ENCODE measurements at places on chromosomes 2 and 18. TPM values are rescaled to one million over a fixed set of nuclear protein-coding genes. Genes with fewer than 3 reads are reported as not detected.

DNA sequence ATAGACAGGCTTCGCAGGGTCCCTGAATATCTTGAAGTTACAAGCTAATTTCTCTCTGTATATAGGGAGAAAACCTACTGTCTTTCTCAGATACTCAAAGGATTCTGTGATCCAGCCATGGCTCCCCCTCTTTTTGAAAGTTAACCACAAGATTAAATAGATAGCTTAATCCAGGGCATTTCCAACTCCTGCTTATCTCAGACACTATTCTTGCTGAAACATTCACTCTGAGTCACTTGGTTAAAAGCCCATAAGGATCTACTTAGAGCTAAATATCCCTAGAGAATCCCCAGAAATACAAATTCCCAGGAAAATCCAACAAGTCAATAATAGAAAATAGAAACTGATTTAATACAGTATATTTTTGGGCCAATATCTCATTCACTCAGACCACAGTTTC, 179.1 kb upstream of the LYPD1 start:
- DNase-seq, result no peak

GRCh38 chr18:39329496-39330275, 1764.1 kb upstream of the CELF4 start:
- no peak for DNase-seq

DNA sequence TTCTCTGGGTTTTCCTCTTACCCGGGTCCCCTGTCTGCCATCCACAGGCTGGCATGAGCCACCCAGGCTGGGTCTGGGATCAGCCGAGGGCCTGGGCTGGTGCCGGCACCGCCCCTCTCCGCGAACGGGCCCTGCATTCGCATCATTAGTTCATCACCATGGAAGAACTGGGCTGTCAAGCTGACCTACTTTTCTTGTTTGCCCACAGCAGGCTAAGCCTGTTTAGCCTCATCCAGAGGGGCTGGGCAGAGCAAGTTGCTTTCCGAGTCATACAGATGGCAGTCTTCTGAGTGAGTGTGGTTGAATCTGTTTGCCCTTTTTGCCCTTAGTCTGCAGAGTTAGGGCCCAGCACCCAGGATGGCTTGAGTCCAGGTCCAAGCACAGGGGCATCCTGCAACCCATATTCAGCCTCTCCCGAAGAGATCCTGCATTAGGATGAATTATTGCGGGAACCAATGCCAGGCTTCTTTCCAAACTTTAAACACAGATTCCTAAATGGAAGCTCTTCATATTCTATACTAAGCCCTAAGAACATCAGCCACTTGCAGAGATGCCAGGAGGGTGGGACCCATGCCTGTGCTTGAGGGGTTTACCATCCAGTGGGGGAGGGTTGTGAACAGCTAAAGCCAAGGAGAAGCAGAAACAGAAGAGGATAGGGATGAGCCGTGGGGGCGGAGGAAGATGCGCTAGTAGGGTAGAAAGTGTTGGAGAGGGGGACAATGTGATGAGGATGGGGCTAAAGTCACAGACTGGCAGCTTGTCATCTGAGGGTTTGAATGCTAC, 68.0 kb downstream of the NPAS2 start:
- no peak for DNase-seq

DNA sequence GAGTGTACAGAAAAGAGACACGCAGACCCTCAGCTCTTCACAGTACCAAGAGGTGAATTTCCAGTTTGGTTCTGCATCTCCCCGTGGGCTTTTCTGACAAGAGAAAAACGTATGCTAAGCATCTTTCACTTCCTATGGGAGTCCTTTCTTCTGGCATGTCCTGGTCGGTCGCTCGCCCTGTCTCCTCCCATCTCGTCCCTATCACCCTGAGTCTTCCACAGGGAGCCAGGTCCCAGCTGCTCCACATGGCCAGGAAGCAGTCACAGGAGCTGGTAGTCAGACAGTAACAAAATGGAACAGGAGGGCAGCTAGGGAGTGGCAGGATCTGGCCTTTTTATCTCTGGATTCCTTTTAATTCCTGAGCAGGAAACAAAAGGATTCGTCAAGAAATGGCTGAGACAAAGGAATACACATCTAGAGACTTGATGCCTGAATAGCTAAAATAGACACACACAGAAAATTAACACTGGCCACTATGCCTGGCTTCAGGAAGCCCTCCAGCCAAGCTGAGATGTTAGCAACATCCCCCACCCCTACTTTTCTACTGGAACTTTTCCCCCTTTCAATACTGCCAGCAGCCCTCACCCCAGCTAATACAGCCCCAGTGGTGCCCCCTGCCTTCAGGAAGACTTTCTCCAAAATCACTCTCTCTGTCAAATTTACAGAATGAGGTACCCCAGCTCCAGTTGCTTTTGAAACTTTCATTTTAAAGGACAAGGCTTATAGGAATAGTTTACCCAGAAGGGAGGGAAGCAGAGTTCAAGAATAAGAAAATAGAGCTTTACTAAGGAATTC, 136.1 kb downstream of the DNER start:
- no peak for DNase-seq

Gene MAIP1
- 22.2 TPM for total RNA-seq

Gene LAMA3
- 9.4 TPM for total RNA-seq

- DNase-seq, result no peak
Observed at GRCh38 chr2:37125416-37125815, 31.4 kb downstream of the EIF2AK2 start.

Gene ATP8B1
- total RNA-seq, result 21.7 TPM

GRCh38 chr18:77634494-77634893, 384.8 kb downstream of the GALR1 start:
- no peak for DNase-seq

GRCh38 chr2:36607947-36608346, 10.0 kb upstream of the FEZ2 start:
- no peak for DNase-seq

- DNase-seq, result no peak
Observed at GRCh38 chr2:107137706-107138105, 251.7 kb upstream of the ST6GAL2 start.

DNA sequence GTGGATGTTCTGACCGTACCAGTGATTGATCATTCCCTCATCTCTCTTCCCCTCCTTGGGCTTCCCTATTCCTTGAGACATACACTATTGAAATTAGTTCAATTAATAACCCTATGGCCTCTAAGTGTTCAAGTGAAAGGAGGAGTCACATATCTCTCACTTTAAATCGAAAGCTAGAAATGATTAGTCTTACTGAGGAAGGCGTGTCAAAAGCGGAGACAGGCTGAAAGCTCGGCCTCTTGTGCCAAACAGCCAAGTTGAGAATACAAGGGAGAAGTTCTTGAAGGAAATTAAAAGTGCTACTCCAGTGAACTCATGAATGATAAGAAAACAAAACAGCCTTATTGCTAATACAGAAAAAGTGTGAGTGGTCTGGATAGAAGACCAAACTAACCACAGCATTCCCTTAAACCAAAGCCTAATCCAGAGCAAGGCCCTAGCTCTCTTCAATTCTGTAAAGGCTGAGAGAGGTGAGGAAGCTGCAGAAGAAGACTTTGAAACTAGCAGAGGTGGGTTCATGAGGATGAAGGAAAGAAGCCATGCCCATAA, 144.4 kb upstream of the LYPD6 start:
- no peak for DNase-seq

DNA sequence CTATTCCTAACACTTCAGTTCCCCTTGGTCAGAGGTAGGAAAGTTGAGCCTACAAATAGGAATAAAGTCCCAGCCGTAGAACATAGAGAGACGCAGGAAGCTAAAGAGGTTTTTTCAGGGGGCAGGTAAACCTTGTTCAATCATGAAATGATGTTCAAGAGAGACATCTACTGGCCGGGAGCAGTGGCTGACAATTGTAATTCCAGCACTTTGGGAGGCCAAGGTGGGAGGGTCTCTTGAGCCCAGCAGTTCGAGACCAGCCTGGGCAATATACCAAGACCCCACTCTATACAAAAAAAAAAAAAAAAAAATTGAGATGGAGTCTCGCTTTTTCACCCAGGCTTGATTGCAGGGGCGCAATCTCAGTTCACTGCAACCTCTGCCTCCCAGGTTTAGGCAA, 66.7 kb upstream of the DNAJC10 start:
- no peak for DNase-seq

- no peak for DNase-seq
Observed at GRCh38 chr2:10304458-10305253, 2.0 kb downstream of the HPCAL1 start.

Gene MAP2
- 37.5 TPM for total RNA-seq

GRCh38 chr18:37612524-37613252, 47.1 kb upstream of the CELF4 start:
- no peak for DNase-seq

Gene STAT4
- total RNA-seq, result 2.1 TPM

GRCh38 chr2:239461291-239462190, 60.7 kb upstream of the HDAC4 start:
- DNase-seq, result peak; percentile 59

- DNase-seq, result no peak
Observed at GRCh38 chr2:67845621-67846369, 217.0 kb downstream of the C1D start.

DNA sequence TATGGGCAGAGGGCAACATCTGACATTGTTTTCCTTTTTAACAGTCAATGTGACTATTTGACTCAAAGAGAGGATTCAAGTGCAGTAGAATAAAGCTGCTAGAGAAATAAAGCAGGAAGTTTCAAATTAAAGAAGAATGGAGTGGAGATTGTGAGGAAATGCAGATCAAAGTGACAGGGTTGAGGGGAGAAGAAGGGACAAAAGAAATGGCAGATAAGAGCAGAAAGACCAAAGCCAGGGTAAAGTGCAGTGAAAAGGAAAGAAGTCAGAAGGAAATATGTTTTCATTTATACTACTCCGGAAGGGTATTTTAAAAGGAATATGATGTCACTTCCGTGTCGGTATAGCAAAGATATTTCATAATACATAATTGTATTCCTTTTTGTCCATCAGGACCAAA, 297.5 kb upstream of the CRIM1 start:
- no peak for DNase-seq

Gene PRKCE
- total RNA-seq, result 21.2 TPM

DNA sequence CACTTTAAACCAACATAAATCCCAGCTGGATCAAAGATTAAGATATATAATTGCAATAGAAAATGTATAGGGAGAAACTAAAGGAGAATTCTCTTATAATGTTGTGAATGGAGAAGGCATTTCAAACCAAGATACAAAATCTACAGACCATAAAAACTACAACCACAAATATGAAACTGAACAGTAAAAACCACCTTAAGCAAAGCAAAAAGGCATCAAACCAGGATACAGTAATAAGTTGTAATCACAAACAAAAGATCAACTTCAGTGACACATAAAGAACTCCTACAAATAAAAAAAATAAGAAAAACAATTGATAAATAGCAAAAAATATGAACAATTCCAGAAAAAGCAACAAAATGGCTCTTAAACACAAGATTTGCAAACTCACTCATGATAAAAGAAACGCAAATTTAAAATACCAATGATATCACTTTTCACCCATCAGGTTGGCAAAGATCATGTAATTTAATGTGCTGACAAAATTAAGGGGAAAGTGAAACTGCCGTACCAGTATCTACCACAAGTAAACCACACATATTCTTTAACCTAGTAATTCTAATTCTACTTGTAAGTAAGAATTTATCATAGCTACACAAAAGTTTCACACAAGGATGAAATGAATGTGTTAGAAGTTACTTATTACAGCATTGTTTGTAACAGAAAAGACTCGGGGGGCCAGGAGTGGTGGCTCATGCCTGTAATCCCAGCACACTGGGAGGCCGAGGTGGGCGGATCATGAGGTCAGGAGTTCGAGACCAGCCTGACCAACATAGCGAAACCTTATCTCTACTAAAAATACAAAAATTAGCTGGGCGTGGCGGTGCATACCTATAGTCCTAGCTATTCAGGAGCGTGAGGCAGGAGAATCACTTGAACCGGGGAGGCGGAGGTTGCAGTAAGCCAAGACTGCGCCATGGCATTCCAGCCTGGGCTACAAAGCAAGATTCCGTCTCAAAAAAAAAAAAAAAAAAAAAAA, 101.9 kb downstream of the USP34 start:
- no peak for DNase-seq

DNA sequence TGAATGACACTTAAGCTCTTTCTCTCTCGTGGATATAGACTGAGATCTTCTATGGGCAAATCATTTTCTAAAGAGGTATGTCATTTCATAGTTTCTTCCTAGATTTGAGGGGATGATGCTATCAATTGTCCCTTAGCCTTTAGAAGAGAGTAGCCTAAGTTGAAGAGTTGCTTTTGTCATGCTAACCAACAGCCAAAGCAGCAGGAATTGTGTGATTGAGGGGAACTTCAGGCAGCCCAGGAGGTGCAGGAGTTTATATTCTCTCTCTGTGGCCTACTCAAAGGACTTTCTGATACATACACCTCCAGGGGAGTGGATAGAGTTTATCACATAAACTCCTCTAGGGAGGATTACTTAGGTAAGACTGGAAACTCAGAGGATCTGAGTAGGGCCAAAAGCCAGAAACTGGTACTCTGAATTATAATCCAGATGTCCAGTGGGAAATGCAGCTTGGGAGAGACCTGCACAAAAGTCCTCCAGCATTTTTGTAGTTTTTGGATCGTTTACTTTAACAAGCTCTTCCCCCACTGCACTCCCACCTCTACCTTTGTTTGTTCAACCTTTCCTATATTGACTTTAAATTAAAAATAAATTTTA, 150.7 kb upstream of the CCDC68 start:
- no peak for DNase-seq

Gene DNAH7
- total RNA-seq, result 1.4 TPM

DNA sequence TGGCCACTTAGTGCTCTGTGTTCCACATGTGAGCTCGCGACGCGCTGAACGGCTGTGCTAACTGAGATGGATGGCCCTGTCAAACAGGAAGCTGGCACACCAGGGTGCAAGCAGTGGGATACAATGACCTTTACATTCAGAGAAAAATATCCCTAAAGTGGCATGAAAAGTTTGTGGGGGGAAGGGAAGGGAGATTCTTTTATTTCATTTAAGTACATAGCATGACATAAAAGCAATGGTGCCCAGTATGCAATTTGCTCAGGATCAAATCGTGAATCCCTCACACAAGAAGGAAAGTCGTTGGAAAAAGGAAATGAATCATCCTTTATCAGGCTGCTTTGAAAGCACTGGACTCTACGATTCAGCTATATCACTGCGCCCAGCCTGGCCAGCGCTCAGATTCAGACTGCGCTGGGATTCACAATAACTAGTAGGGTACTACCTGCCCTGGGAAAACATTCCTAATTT, 26.0 kb downstream of the SATB2 start:
- no peak for DNase-seq

Gene MGAT5
- total RNA-seq, result 37.2 TPM

Gene MC4R
- total RNA-seq, result not detected

DNA sequence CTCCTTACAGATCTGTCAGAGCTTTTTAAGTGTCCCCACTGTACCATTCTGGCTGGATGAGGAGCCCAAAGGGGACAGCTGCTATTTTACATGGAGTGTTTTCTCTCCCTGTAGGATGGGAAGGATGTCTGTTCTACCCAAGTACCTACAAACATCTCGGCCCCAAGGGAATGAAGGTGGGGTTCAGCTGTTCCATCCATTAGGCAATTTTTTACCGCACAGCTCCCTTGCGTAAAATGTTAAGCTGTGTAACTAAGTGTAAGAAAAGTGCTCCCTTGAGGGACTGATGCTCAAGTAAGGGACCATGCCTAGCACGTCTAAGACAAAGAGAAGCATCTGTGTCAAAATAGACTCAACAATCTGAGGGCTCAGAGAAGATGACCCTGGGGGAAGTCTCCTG, 180.3 kb downstream of the MYO5B start:
- DNase-seq, result no peak

- no peak for DNase-seq
Observed at GRCh38 chr2:165874445-165875039, 79.0 kb downstream of the TTC21B start.

- DNase-seq, result no peak
Observed at GRCh38 chr2:208541989-208542464, 135.4 kb downstream of the PTH2R start.

GRCh38 chr2:33133454-33133952, 186.8 kb downstream of the LTBP1 start:
- DNase-seq, result no peak

Data from type B pancreatic cell (in vitro differentiated cells).